Mesothelial cell of epicardium (in vitro differentiated cells): ENCODE measurements at places on chromosomes 7 and 10.

- H3K27me3 ChIP-seq: peaks cover 90% of the 10 kb centered on the region
- no peak overlapping the region for H3K27ac ChIP-seq
- no peak overlapping the region for H3K4me3 ChIP-seq
- H3K36me3 ChIP-seq: no peaks in the 10 kb centered on the region
Measured at GRCh38 chr7:128176696-128177095, 64.4 kb upstream of the LEP start.

- no peak overlapping the region for H3K27ac ChIP-seq
- no peaks in the 10 kb centered on the region for H3K27me3 ChIP-seq
- H3K4me1 ChIP-seq: peaks cover 14% of the 10 kb centered on the region
- peak overlapping the region; percentile 99 for H3K4me3 ChIP-seq
- peaks cover 18% of the 10 kb centered on the region for H3K36me3 ChIP-seq
- DNase-seq: no peak
Measured at GRCh38 chr10:100528123-100528886, 1.4 kb downstream of the NDUFB8 start.

DNA sequence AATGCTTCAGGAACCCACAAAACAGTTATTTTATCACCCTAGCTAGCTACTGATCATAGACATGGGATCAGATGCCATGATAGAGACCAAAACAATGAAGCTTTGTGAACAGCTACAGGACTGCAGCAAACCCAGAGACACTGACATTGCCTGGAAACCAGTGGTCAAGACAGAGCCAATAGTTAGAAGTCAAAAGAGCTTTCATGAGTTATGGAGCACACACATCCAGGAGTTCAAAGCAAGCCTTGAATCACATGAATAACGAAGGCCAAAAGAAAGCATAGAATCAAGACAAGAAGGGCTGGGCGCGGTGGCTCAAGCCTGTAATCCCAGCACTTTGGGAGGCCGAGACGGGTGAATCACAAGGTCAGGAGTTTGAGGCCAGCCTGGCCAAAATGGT is 34.5 kb upstream of the GSAP start:
- no peaks in the 10 kb centered on the region for H3K27me3 ChIP-seq
- no peak for DNase-seq
- peaks cover 6% of the 10 kb centered on the region for H3K4me1 ChIP-seq
- no peak overlapping the region for H3K27ac ChIP-seq
- H3K4me3 ChIP-seq: no peak overlapping the region

DNA sequence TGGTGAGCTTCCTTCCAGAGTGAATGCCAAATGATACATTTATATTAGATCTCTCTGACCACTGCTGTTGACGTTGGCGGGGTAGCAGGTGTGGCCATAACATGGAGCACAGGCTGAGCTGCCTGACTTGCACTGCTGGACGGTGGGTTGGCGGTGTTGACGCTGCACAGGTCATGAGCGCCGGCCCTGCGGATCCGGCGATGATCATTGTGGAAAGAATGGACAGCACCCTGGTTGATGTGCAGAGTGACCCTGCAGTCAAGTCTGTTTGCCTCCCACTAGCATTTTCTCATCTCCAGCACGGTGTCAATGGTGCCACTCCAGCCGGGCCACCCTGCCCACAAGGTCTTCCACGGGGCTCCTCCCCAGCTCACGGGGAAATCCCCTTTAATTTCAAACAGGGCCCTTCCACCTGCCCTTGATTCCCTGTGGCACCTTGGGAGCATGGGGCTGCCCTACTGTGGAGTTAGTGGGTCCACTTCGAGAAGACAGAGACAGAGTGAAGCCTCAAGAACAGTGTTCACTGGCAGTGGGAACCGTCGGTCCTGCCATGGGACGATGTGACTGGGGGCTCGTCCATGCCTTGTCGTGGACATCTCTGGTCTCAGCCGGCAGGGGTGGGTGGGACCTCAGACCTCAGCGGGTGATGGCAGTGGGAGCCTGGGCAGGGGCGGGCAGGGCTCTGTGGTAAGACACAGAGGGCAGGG is 613.5 kb downstream of the PTPRN2 start:
- H3K27ac ChIP-seq: no peak overlapping the region
- H3K4me1 ChIP-seq: no peaks in the 10 kb centered on the region
- no peaks in the 10 kb centered on the region for H3K27me3 ChIP-seq
- no peaks in the 10 kb centered on the region for H3K36me3 ChIP-seq
